ENCODE measurements at places on chromosomes 6 and 20.

DNA sequence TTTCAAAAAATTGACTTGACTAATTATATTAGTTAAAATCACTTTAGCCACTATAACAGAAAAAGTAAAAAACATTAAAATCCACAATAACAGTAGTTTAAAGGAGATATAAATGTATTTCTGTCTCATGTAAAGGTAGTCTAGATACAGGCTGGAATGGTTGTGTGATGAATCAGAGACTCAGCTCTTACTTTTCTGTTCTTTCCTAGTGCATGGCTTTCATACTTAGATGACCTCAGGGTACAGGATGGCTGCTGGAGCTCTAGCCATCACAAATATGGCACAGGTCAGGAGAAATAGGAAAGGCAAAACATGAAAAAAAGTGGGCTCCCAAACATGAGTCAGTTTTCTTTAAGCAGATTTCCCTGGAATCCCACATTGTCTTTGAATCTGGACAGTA lies 157.7 kb upstream of the FLRT3 start:
- DNase-seq: no peak

GRCh38 chr6:83708970-83709747 lies at the start of gene SNAP91:
Gene SNAP91, minus strand, starts transcription at chr6:83709101. Its CDS starts 1,174 bp downstream, at chr6:83707927.
- DNase-seq: no peak

DNA sequence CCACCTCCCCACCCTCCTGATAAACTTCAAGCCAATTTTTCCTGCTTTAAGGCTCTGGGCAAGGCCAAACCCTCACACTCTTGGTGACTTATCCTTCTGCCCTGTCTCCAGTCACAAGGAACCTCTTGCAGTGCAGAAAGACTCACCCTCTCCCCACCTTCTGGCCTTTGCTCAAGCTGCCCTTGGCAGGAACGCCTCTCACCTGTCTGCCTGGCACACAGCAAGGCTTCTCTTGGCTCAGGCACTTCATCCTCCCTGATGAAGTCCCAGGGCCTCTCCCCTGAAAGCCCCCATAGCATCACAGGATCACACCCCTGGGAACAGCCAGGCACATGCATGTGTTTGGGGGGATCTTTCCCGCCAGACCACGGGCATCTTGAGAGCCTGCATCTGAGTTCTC lies 68.8 kb upstream of the NNAT start:
- DNase-seq: no peak

DNA sequence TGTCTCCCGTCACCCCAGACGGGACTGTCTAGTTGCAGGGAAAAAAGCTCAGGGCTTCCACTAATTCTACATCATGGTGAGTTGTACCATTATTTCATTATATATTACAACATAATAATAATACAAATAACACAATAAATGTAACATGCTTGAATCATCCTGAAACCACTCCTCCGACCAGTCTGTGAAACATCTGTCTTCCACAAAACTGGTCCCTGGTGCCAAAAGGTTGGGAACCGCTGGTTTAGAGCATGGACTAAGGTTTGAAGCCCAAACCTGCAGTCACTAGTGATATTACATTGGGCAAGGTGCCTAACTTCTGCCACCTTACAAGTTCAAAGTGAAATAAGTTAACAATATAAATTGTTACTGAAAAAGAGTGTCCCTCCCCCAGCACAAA lies 175.7 kb downstream of the PDE10A start:
- DNase-seq: no peak

DNA sequence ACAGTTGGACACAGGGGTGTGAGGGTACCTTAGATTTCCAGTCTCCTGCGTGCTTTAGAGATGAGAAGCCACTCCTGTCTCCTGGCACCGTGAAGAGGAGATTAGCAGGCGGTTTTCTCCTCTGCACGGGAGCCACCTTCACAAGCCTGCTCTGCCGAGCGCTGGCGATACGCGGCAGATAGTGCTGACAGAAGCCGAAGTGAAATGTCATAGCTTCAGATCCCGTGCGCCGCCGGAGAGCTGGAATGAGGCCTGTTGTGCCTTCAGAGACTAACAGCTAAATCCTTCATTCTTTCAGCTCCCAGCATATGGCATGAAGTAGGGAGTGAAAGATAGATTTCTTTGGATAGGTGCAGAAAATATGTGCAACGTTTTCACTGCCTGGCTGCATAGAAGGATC lies 371.0 kb downstream of the TAF4 start:
- DNase-seq: no peak

- DNase-seq: no peak
These were observed 316.3 kb downstream of the SLC35F1 start for GRCh38 chr6:118223316-118223715.

DNA sequence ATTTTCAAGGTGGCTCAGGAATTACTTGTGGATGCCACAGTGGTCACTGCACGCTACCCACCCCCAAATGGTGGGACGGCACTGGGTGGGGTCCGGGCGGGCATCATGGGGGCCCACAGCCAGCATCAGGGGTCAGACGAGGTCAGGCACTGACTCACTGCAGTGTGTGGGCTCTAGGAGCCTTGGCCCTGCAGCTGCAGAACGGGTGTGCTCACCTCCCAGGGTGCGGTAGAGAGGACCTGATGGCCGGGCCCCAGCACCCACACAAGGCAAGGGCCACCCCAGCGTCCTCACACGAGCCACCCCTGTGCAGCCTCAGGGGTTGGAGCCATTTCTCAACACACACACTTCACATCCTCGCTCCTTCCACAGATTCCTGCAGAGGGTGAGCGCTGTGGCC lies 34.3 kb downstream of the KCNQ2 start:
- no peak for DNase-seq

GRCh38 chr20:58146081-58146745 lies 82.2 kb downstream of the ANKRD60 start:
- DNase-seq: no peak

- DNase-seq: no peak
These were observed 458.0 kb upstream of the SOX4 start for GRCh38 chr6:21135484-21136013.
